ENCODE measurements at places on chromosomes 6 and 20.

DNA sequence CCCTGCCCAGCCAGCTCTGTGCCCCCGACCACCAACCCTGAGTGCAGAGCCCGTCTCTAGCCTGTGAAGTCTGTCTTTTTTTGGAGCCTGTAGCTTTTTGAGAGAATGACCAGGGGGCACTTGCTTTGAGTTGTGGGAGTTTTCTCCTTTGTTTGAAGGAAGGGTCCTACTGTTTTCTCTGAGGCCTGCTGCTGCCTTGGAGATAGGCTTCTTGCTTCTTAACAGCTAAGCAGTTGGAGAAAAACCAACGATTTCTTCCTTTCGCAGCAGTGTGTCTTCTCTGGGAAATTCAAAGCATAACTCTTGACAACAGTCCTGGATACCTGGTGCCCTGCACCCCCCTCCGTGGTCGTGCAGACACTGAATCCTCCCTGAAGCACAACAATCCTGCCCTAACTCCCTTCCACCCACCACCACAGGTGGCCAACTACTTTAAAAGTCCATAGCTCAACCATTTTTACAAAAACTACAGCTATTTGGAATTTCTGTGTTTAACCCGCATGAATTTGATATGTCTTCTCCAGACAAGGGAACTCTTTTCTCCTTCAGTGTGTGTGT is 61.0 kb downstream of the FAM50B start:
- no peak for DNase-seq

GRCh38 chr6:20061952-20062351 is 150.3 kb downstream of the MBOAT1 start:
- DNase-seq: no peak

DNA sequence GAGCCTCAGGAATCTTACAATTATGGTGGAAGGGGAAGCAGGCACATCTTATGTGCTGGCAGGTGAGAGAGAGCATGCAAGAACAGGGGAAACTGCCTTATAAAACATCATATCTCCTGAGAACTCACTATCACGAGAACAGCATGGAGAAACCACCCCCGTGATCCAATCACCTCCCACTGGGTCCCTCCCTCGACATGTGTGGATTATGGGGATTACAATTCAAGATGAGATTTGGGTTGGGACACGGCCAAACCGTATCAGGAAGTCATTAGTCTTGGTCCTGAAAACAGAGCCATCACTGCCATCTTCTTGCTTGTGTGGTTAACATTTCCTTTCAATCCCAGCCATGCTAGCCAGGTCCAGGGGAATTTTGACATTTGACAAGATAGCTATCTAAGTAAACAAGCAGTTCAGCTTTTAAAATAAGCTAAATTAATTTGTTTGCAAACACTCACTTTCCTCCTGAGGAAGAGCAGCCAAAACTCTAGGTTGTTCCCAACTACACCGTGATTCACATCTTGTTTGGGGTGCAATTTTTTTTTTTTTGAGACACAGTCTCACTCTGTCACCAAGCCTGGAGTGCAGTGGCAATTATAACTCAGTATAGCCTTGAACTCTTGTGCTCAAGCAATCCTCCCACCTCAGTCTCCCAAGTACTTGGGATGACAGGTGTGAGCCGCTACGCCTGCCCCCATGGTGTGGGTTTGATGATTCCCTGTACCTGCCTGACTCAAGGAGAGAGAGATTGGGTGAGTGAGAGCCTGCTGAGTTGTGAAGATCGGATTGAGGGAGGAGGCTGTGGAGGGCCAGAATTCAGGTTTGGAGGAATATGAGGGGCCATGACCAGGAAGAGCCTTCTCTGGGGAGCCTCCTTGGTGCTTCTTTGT is 13.0 kb upstream of the PPP1R14C start:
- no peak for DNase-seq

GRCh38 chr6:25457516-25457915 is 178.3 kb downstream of the CARMIL1 start:
- DNase-seq: no peak

DNA sequence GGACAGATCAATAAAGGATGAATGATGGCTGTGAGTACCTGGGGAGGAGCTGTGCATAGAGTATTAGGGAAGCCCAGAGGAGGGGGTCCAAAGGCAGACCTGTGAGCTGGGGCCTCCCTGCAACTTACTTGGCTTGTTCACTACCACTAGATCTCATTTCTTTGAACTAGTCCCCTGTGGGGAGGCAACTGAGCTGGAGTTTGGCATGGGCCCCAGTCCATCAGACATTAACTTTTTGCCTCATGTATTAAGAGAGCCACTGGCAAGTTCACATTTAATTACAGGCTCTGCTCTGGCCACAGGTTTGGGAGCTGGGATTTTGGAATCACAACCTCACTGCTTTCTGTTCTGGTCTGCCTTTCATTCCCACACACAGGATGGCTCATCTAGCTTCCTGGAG is 254.1 kb downstream of the PRL start:
- DNase-seq: no peak

GRCh38 chr20:49635166-49635565 is 67.2 kb upstream of the PTGIS start:
- no peak for DNase-seq

- DNase-seq: no peak
Measured at GRCh38 chr6:1603708-1604107, 6.0 kb upstream of the FOXC1 start.

GRCh38 chr6:92979281-92979680 is 440.1 kb downstream of the EPHA7 start:
- DNase-seq: no peak

GRCh38 chr6:148874698-148875293 is 128.0 kb downstream of the UST start:
- DNase-seq: no peak

DNA sequence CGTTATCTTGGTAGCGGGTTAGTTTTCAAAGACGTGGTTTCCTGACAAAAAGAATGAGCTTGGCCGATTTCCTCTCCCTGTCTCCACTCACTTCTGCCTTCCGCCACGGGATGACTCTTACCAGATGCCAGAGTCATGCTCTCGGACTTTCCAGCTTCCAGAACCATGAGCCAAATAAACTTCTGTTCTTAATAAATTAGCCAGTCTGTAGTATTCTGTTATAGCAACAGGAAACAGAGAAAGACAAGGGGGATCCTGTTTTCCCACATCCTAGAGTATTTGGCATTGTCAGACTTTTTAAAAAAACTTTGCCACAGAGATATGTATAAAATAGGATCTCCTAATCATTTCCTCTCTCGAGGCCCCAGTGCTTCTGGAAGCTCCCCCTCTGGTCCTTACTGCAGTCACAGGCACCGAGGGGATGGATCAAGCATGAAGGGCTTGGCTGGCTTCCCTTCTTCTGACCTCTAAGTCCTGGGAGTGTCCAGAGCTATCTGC is 84.9 kb upstream of the NAA20 start:
- DNase-seq: no peak

DNA sequence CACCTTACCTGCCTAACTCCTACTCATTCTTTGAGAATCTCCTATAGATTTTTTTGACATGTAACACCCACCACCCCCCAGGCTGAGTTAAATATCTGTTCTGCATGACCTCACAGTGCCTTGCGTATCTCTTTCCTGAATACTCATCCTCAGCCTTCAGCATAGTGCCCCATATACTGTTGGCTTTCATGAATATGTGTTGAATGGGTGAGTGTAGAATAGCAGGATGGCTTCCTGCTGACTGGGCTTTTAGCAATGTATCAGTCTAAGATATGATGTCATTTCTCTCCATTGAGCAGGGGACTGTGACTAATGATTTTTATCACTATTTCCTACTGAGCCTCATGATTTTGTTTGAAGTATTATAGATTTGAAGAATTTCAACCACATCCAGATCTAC is 361.6 kb upstream of the MARCKS start:
- DNase-seq: no peak

GRCh38 chr20:14879020-14879697 is 541.7 kb upstream of the FLRT3 start:
- no peak for DNase-seq

- no peak for DNase-seq
Measured at GRCh38 chr6:106511288-106512047, 117.8 kb downstream of the RTN4IP1 start.

- no peak for DNase-seq
Measured at GRCh38 chr20:19909725-19910124, 107.4 kb upstream of the NAA20 start.

GRCh38 chr6:126156973-126157372 is 170.6 kb downstream of the TRMT11 start:
- no peak for DNase-seq
